ENCODE measurements at places on chromosomes 5 and 9.

GRCh38 chr9:135992486-135993408 lies 31.6 kb upstream of the UBAC1 start:
- peak; percentile 21 for DNase-seq

DNA sequence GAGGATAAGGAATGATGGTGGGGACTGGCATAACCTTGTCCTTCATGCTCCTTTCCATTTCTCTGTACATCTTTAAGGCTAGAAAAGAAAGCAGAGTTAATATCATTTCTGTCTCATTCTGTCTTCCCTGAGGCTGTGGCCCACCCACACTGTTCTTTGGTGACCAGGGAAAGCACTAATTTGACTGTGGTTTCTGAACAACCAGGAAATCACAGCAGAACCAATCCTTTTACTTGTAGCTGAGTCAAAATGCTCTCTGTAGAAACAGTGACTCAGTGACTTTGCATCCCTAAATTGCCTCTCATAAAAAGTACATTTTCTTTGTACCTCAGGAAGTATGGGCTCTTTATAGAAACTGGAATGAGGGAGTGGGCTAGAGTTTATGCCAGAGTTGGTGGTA lies 28.1 kb downstream of the IL33 start:
- no peak for DNase-seq

DNA sequence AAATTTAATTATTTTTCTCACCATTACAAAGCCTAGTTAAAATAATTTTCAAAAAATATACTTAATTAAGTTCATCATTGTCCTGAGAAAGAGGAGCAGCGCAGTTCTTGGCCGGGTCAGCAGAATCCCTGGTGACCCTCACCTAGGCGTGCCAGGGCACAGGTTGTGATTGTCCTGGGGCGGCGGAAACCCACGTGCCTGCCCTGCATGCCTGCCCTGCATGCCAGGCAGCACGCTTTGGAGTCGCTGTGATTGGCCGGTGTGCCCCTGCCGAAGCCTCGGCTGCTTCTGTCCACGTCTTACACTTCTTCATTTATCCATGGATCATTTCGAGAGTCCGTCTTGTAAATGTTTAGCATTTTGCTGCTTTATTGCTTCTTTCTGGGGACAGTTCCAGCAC lies 25.6 kb downstream of the SLC12A2 start:
- no peak for DNase-seq

DNA sequence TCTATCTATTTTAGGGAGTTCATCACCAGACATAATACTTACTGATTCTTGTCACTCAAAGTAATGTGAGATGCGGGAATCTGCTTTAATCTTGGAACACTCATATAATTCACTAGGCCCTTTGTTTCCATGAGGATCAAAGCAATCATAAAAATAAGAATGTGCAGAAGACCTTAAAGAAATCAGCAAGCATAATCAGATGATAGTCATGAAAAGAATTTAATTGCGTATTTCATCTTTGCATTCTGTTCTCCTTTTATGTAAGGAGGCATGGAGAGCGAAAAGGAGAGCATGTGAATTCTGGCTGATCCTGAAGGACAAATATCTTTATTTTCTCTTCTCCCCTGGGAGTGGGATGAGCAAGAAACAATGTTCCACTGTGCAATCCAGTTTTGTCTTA lies 128.0 kb downstream of the RAB3C start:
- DNase-seq: no peak

GRCh38 chr9:35939679-35940250 lies 18.2 kb downstream of the OR2S2 start:
- DNase-seq: no peak
